ENCODE measurements at places on chromosomes 6 and 20.
A peak's percentile ranks its signal among the peaks of the same experiment; 100 is the strongest.

DNA sequence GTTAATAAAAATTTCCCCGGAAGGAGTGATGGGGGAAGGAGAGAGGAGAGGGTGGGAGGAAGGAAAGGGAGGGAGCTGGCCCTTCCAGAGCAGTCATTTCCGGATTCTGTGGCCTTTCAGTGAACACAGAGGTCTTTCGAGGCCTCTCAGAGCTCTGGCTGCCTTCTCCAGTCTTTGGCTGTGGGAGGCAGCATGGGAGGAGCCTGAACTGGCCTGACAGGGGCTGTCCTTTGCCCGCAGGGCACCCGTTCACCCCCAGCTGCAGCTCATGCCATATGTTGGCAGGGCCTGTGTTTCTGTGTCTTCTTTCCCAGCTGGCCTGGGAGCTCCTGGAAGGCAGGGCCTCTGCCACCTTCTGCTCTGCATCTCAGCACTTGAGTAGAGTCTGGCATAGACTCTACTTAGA is 95.5 kb downstream of the PPP1R14C start:
- DNase-seq = no peak

DNA sequence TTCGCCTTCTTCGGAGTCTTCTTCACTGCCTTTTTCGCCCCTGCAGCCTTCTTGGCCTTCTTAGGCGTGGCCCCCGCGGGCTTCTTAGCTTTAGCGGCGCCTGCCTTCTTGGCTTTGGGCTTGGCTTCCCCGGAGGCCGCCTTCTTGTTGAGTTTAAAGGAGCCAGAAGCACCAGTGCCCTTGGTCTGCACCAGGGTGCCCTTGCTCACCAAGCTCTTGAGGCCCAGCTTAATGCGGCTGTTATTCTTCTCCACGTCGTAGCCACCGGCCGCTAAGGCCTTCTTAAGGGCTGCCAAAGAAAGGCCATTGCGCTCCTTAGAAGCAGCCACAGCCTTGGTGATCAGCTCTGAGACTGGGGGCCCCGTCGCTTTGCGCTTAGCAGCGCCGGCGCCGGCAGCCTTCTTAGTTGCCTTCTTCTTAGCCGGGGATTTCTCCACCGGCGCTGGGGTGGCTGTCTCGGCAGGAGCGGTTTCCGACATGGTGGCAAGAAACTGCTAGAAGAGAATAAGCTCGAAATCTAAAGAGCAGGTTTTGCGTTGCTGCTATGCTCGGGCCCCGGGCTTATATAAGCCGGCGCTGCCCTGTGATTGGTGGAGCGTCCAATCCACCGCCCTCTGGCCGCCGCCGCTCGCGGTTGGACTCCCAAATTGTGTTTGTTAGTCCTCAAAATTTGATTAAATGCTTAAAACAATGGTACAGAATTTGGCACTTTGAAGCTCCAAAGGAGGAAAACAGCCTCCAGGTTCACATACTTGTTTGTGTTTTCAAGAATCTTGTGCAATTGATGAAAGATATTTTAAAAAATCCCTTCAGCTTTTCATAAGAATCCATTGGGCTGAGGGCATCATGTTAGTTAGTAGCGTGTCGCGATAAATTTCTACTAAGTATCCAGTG is 44.9 kb downstream of the OR2B2 start:
- no peak for DNase-seq

DNA sequence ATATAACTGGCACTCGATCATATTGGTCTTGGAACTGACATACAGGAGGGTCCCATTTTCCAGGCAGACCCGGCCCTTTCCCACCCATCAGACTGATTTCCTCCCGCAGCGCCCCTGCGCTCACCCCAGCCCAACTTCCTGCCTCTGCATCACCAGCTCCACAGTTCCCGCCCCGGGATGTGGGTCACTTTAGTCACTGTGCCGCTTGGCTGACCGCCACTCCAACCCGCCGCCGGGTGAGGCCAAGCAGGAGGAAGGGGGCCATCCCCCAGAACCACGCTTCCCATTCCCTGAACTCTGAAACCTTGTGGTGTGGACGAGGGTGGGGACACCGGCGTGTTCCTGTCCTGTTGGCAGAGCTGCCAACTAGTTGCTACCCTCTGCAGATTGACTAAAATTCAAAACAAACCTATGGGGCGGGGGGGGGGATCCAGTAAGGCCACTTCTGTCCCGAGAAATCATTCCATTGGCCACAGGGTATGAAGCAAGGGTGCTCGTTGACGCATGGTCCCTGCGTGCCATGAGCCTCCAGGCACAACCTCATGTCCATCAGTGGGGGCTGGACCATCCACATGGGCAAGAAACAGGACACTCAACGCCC is 12.3 kb downstream of the TGM2 start:
- no peak for DNase-seq

DNA sequence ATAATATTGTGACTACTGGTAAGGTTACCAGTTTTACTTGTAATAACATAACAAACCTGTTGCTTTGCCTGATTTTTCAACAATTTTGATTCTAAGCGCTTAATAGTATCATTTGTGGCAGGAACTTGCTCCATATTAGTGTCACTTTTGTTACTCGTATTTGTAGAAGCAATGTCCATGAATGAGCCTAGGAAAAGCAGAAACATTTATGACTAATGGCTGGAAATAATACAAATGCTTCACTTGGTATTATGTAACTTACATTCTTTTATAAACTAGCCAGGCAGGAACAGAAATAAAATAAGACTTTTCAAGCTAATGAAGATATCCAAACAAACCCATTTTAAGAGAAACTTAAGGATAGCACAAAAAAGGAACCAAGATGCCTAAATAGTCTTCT is 38.9 kb downstream of the MAP3K7 start:
- DNase-seq = no peak

- DNase-seq = no peak
Measured at GRCh38 chr6:33391922-33392594, 435 bp downstream of the KIFC1 start.

GRCh38 chr20:24100370-24101011 is 111.9 kb upstream of the GGTLC1 start:
- DNase-seq = peak; percentile 9

- no peak for DNase-seq
Measured at GRCh38 chr20:51736947-51737346, 31.2 kb downstream of the ATP9A start.

DNA sequence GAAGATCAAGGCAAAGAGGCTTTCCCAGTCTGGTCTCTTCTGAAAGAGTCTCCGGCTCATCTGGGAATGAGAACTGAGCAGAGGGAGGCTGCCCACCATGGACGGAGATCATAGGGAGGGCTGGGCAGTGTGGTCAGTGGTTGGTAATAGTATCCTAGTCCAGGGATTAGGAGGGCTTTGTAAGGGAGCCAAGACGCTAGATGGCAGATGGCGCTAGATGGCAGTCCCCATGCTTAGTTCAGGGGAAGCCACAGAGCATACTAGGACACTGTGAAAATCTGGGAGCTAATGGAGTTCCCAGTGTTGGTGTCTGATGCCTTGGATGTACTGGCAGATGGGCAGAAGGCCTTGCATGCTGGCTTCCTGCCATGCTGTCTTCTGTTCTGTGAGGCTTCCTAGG is 21.7 kb upstream of the DAAM2 start:
- peak; percentile 14 for DNase-seq

DNA sequence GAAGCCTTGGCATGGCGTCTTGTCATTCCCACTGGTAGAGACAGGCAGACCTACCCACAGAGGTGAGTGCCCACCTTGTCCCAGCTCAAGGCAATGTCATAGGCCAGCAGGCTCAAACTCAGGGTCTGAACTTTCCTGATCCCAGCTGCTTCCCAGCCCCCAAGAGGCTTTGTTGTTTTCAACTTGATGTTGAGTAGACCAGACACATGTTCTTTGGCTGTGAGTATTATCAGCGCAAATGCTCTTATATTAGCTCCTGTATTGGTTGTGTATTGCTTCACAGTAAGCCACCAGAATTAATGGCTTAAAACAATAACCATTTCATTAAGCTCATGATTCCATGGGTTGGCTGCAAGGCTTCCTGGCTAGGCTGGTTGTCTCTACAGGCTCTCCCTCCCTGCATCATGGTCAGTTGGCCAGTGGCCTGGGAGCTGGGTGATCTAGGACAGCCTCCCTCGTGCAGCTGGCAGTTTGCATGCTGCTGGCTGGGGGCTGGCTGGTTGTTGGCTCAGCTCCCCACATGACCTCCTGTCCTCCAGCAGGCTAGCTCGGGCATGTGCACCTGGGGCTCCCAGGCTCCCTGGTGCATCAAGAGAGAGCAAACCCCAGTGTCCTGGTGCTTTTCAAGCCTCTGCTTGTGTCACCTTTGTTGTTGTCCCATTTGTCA is 21.6 kb downstream of the TOX2 start:
- DNase-seq = no peak

- DNase-seq = no peak
Measured at GRCh38 chr6:38169221-38169976, 349.9 kb downstream of the ZFAND3 start.

DNA sequence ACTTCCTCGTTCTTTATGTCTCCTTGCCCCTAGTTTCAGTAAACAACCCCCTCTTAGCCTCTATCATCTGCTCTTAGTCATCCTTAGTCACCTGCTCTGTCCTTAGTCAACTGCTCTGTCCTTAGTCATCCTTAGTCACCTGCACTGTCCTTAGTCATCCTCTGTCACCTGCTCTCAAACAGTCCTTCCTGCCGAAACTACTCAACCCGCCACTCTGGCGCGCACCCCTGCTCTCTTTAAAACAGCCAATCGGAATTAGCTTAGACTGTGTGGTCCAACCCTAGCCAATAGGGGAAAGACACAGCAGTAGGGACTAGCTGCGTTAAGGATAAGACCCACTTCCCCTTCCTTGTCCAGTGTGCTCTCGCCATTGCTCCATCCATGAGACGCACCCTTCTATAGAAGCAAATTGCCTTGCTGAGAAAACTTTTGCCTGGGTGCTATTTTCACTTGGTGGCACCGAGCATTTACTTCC is 73.9 kb downstream of the BACH2 start:
- no peak for DNase-seq

DNA sequence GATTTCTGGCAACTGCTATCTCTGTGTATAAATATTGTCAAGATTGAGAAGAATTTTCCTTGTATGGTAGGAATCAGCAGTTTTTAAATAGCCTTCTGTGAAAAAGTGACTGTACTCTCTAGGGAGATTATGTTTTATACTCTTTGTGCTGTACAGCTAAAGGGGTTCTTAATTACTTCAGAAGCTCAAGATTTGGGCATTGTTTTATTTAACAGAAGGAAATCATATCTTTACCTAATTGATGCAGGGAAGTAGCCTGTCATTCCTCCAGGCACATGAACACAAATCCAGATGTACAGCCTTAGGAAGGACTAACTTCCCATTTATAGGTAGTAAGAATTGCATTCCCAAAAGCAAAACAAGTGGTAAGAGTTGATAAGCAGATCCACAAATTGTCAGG is 1.3 kb downstream of the CALHM5 start:
- no peak for DNase-seq

GRCh38 chr6:40854592-40854991 is 184.4 kb downstream of the UNC5CL start:
- no peak for DNase-seq

GRCh38 chr6:42443312-42444060 is 8.2 kb downstream of the TRERF1 start:
- no peak for DNase-seq

- no peak for DNase-seq
Measured at GRCh38 chr6:109000289-109000688, 94.4 kb downstream of the SESN1 start.

DNA sequence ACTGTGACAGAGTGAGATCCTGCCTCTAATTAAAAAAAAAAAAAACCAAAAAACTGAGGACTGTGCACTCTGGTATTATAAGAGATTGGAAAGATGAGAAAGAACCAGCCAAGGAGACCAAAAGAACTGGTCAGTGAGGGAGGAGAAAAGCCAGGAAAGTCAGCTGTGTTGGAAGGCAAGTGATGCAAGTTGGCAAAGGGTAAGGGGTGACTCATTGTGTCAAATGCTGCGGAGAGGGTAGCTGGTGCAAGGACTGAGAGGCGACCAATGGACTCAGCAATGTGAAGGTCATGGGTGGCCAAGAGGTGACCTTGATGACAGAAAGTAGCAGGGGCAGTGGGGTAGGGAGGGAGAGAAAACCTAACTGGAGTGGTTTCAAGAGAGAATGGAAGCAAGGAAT is 27.4 kb upstream of the LRRN4 start:
- DNase-seq = no peak

DNA sequence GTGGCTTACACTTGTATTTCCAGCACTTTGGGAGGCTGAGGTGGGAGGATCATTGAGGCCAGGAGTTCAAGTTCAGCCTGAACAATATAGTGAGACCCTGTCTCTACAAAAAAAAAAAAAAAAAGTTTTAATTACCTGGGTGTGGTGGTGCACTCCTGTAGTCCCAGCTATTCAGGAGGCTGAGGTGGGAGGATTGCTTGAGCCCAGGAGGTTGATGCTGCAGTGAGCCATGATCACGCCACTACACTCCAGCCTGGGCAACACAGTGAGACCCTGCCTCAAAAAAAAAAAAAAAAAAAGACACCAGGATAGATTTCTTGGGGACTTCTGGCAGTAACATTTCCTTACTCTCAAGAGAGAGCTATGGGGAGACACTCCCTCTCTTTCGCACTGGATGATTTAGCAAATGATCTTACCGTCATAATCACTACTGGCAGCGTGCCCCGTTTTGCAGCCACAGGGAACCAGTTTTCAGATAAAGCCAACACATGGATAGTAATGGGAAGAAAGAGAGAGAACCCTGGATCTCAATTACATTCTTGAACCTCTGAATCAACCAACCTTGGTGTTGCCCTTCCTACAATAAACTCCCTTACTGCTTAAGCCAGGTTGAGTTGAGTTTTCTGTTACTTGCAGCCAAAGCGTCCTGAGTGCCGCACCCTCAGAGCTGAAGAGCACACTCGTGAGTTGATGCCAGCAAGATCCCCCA is 18.1 kb upstream of the PTPN1 start:
- no peak for DNase-seq

DNA sequence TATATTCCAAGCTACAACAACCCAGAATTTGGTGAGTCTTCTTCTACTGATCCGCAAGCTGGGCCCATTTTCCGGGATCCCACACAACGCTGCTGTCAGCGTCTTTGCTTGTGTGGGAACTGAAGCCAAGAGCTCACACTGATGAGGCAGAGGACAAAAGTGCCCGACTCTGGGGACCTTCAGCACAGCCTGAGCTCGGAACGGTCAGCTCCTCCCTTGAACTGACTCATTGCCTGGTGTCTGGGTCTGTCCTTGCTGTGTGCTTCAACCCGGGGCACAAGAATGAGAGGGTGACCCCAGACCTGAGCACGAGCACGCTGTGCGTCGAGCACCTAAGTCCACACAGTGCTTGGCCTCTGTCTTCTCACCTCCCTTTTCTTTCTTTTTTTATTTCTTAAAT is 33.5 kb downstream of the DACT2 start:
- DNase-seq = no peak

DNA sequence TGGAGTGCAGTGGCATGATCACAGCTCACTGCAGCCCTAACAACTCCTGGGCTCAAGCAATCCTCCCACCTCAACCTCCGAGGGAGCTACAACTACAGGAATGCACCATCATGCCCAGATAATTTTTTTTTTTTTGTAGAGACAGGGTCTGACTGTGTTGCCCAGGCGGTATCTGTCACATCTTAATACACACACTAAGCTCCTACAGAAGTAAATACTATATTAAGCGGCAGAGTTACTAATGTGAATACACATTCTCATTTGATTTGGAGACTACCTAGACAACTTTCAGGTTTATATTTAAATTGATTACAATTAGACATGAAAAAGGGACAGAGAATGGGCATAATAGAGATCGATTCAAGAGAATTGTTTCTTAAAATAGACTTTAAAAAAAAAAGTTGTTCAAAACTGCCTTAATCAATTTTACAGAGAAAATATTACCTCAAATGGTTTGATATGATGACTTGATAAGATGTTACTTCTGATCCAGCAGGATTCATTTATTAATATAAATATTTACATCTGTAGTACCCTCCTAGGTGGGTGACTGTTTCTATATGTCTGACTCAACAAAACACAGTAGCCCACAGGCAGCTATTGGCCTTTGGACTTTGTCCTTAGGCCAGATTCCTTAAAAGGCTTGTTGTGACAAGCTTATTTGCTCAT is 7.1 kb upstream of the LOC128125822 start:
- no peak for DNase-seq

All from NCI-H1694 (cell line).